ENCODE measurements at places on chromosomes 11 and 22. TPM values are rescaled to one million over a fixed set of nuclear protein-coding genes. Genes with fewer than 3 reads are reported as not detected.

- peaks cover 8% of the 10 kb centered on the region for H3K36me3 ChIP-seq
- peaks cover 5% of the 10 kb centered on the region for H3K27me3 ChIP-seq
- no peak for DNase-seq
- H3K27ac ChIP-seq: no peak overlapping the region
- H3K4me3 ChIP-seq: no peak overlapping the region
- peaks cover 7% of the 10 kb centered on the region for H3K4me1 ChIP-seq
These were observed 1.6 kb upstream of the RPS19BP1 start for GRCh38 chr22:39534092-39534506.

- no peak overlapping the region for H3K27ac ChIP-seq
- no peaks in the 10 kb centered on the region for H3K27me3 ChIP-seq
These were observed 126.1 kb downstream of the PGR start for GRCh38 chr11:101003468-101003867.

GRCh38 chr11:59510941-59511589 is at the start of gene OR4D9:
Gene OR4D9 (plus strand): TSS chr11:59511539. CDS start chr11:59514913, 3,374 bp downstream.
- no peaks in the 10 kb centered on the region for H3K27me3 ChIP-seq
- no peaks in the 10 kb centered on the region for H3K36me3 ChIP-seq
- no peaks in the 10 kb centered on the region for H3K4me1 ChIP-seq
- H3K27ac ChIP-seq: no peak within 1 kb of the TSS

CCDC157 gene
- total RNA-seq: 0.90 TPM

- no peak overlapping the region for H3K4me3 ChIP-seq
- no peaks in the 10 kb centered on the region for H3K27me3 ChIP-seq
- no peak for DNase-seq
- peaks cover 10% of the 10 kb centered on the region for H3K4me1 ChIP-seq
- no peak overlapping the region for H3K27ac ChIP-seq
- no peaks in the 10 kb centered on the region for H3K36me3 ChIP-seq
These were observed 3.1 kb upstream of the LAYN start for GRCh38 chr11:111537336-111537860.

DNA sequence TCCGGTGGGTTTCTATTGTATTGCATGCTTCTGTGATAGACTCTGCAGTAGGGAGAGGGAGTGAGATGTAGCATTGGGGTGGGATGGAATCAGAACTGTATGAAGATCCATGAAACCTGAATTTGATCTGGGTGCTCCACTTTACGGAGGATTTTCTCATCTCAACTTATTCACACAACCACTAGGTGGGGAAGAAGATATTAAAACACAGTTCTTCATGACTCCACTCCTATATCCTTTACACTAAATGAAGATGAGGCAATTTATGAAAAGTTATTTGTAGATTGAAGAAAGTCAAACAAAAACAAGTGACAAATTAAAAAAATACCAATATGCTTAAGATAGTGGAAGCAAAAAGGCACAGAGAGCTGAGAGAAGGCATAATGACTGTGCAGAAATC is 92.6 kb upstream of the PDGFD start:
- H3K4me3 ChIP-seq: no peak overlapping the region
- no peaks in the 10 kb centered on the region for H3K4me1 ChIP-seq
- DNase-seq: peak; percentile 13
- no peaks in the 10 kb centered on the region for H3K27me3 ChIP-seq

OPCML gene
- total RNA-seq: under 0.01 TPM

OR8K5 gene
- total RNA-seq: not detected

OR52B4 gene
- not detected for total RNA-seq

DNA sequence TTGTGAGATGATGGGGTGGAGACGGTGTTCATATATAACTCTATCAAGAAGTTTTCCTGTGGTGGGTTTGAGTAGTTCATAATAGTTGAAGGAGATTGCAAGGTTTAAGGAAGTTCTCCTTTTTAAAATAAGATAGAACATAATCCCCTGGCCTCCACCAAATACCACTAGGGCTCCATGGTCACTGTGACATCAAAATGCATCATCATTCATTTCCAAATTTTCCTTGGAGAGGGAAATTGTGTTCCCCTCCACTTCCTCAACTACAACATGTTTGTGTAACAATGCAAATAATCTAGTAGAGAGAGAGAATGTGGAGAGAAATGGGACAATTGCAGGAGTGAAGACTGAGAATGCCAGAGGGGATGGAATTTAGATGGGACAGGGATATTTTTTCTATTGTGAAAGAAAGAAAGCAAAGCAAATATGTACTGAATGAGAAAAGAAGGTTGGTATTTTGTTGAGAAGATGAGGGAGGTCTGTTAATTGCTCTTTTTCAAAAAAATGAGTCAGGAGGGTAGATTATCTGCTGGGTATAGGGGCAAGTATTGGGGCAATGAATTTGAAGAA is 33.4 kb upstream of the ZBED5 start:
- no peak for DNase-seq
- H3K36me3 ChIP-seq: no peaks in the 10 kb centered on the region
- no peaks in the 10 kb centered on the region for H3K27me3 ChIP-seq
- peaks cover 14% of the 10 kb centered on the region for H3K4me1 ChIP-seq

ATM gene
- 54.4 TPM for total RNA-seq

DNA sequence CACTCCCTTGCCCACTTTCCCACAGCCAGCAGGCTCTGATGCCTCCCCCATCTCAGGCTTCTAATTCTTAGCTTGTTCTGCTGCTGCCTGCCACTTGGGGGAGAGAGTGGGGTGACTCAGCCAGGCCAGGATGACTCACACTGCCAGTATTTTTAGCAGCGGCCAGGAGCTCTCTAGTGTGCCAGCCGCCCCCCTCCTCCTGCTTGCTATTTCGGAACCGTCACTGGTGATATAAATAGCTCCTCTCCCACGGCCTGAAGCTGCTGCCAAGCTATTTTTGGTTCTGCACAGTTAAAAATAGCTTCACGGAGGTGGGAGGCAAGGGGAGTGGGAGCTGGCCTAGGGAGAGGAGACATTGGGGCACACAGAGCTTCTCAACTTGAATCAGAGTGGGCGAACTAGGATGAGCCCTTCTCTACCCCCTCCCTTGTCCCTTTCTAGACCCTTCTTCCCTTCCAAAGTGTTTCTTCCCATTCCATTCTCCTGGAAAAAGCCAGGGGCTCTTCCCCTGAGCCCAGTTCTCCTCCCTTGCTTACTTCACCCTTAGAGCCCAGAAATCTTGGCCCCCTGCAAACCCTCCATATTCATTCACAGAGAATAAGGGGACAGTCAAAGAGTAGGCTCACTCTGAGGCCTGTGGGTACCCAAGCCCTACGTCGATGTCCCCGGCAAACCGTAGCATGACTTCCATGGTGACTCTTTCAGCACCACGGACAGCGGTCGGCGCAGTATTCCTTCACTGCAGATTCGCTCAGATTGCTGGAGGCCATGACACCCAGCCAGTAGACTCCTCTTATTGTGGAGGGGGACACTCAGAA is 2.5 kb upstream of the NPAS4 start:
- no peaks in the 10 kb centered on the region for H3K36me3 ChIP-seq
- no peak overlapping the region for H3K4me3 ChIP-seq
- peaks cover 3% of the 10 kb centered on the region for H3K4me1 ChIP-seq
- H3K27me3 ChIP-seq: peaks cover 6% of the 10 kb centered on the region
- peak; percentile 97 for DNase-seq

KRTAP5-10 gene
- total RNA-seq: not detected

- H3K4me3 ChIP-seq: no peak overlapping the region
- H3K4me1 ChIP-seq: no peaks in the 10 kb centered on the region
- H3K27me3 ChIP-seq: peaks cover 18% of the 10 kb centered on the region
- H3K27ac ChIP-seq: no peak overlapping the region
- no peak for DNase-seq
- H3K36me3 ChIP-seq: no peaks in the 10 kb centered on the region
These were observed 130.8 kb downstream of the CEP164 start for GRCh38 chr11:117458275-117459122.

TRIM66 gene
- 5.0 TPM for total RNA-seq

DNA sequence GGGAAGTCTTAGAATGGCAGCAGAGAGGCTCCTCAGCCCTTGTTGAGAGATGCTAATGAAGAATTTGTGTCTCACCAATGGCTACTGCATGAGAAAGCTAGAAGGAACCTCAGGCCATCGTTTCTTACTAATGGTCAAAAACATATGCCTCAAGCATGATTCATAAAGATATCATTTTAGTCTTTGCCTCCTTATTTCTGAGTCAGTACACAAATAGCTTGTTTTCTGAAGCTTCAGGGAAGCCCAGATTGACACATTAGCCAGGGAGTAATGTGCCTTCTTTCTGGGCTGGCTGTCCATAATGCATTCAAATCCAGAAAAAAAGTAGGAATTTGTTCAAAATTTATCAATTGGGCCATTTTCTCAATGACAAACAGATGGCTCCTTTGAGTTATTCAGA is 169.4 kb upstream of the ZBED5 start:
- no peak overlapping the region for H3K27ac ChIP-seq
- no peak overlapping the region for H3K4me3 ChIP-seq
- H3K27me3 ChIP-seq: peaks cover 10% of the 10 kb centered on the region
- H3K4me1 ChIP-seq: peaks cover 3% of the 10 kb centered on the region
- DNase-seq: peak; percentile 85
- H3K36me3 ChIP-seq: no peaks in the 10 kb centered on the region

DNA sequence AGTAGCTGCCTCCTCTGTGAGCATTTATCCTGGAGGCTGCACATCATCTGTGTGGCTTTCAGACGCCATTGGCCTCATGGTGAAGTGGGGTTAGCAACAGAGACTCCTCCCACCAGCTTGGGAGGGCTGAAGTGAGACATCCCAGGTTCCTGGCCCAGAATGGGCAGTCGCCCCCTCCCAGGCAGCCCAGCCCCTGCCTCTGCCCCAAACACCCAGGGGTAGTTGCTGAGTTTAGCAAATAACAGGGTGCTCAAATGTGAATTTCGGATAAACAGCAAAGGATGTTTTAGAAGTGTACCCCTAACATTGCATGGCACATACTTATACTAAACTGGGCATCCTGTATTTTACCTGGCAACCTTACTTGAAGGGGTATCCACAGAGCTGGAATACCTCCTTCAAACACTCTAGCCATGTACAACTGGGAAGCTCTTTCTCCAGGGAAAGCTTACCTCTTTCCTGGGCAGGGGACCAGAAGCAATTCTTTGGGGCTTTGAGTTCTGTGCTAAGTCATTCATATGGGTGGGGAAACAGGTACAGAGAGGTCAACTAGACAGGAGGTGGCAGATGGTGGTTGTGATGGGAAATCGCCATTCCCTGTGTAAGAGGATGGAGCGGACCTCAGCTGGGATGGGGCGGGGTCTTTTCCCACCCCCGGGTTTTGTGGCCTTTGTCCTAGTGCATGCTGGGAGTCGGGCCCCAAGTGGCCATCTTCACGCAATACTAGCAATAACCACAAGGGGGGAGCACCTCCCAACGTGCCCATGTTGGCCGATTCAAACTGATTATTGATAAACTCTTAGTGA is 19.3 kb downstream of the MTFP1 start:
- H3K27ac ChIP-seq: no peak overlapping the region
- no peaks in the 10 kb centered on the region for H3K36me3 ChIP-seq
- peak; percentile 52 for DNase-seq

ENDOD1 gene
- 20.6 TPM for total RNA-seq

- H3K27ac ChIP-seq: peak overlapping the region; percentile 7
- peaks cover 12% of the 10 kb centered on the region for H3K4me1 ChIP-seq
- no peak overlapping the region for H3K4me3 ChIP-seq
- H3K27me3 ChIP-seq: no peaks in the 10 kb centered on the region
- peaks cover 12% of the 10 kb centered on the region for H3K36me3 ChIP-seq
- no peak for DNase-seq
These were observed 49.5 kb downstream of the POLD3 start for GRCh38 chr11:74641905-74642304.

DNA sequence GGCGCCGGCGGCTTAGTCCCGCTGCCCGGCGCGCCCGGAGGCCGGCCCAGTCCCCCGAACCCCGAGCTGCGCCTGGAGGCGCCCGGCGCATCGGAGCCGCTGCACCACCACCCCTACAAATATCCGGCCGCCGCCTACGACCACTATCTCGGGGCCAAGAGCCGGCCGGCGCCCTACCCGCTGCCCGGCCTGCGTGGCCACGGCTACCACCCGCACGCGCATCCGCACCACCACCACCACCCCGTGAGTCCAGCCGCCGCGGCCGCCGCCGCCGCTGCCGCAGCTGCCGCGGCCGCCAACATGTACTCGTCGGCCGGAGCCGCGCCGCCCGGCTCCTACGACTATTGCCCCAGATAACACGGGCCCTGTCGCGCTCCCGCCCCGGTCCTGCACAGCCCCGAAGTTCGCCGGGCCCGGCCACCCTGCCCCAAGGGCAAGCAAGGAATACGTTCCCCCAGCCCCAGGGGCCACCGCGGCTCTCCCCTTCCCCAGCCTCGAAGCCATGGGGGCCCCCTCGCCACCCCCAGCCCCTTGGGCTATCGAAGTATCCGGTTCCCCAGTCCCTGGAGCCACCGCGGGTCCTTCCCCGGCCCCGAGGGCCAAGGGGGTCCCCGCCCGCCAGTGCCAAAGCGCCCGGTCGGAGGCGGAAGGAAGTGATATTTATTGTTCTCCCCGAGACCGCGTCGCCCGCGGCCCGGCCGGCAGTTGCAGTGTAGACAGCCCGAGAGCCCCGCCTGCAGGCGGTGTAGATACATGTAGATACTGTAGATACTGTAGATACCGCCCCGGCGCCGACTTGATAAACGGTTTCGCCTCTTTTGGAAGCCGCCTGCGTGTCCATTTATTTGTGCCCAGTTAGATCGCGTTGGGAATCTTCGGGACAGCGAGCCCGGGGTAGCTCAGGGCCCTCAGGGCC is 6.2 kb downstream of the TBX1 start:
- DNase-seq: no peak
- H3K4me3 ChIP-seq: peak overlapping the region; percentile 24
- peaks cover 98% of the 10 kb centered on the region for H3K27me3 ChIP-seq

GRCh38 chr22:44407171-44407986 is 90.7 kb downstream of the RTL6 start:
- no peak for DNase-seq
- peaks cover 8% of the 10 kb centered on the region for H3K27me3 ChIP-seq
- no peak overlapping the region for H3K27ac ChIP-seq
- H3K4me3 ChIP-seq: no peak overlapping the region

DNA sequence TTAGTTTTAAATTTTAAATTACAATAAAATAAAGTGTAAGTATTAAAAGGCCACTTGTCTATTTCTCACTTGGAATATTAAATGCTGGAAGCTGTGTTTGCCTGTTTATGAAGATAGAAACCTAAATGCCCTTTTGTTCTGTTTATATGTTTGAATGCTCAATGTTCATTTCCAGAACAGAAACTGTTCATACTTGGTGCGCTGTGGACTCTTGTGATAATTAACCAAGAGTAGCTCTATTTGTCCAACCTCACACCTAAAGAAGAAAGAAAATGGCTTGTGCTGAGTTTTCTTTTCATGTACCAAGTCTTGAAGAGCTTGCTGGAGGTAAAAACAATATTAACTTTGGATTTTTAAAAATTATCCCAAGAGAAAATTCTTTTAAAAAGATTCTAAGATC is 5.7 kb downstream of the C11orf54 start:
- no peak overlapping the region for H3K27ac ChIP-seq
- no peaks in the 10 kb centered on the region for H3K27me3 ChIP-seq
- no peak for DNase-seq

All from IMR-90 (cell line).